ENCODE measurements at places on chromosomes 13 and 19.

DNA sequence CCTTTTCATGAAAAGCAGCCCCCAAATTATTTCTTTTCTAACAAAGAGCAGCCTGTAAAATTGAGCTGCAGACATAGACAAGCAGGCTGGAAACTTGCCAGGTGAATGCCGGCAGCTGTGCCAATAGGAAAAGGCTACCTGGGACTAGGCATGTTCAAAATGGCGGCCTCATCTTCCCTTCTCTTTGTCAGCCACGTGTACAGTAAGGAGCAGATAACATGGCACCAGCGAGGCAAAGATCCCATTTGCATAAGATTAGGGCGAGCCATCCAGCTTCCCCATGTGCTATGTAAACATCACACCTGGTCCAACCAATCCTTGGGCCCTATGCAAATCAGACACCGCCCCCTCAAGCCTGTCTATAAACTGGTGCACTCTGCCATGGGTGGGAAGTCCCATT is 31.2 kb upstream of the CACNA1A start:
- no peak for DNase-seq

DNA sequence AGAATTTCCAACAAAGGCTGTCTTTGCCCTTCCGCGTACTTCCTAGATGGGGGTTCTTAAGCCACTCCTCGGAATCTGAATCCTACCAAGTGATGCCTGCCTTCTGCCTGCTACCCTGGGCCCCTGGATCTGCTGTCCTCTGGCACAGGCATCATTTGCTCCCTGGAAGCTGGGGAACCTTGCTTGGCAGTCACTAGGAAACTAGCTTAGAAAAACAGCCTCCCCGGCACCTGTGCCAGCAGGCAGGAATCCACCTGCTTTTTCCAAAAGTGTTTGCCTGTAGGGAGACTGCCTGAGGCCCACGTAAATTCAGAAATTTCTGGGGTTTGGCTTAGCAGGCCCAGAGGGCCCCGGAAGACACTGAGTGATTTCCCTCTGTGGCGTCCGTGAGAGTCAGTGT is 442.4 kb downstream of the TSHZ3 start:
- DNase-seq = no peak

DNA sequence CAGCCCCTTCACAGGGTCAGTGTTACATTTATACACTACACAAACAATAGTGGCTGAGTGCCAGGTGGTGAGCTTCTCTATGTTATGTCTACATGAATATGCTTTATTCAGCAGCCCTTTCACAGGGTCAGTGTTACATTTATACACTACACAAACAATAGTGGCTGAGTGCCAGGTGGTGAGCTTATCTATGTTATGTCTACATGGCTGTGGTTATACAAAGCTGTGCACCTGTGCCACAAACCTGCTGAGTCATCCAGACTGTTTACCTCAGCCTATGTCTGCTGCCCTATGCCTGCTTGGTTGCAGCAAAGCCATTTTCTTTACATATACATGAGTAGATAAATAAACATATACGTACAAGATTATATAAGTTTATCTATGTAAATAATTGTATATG is 76.5 kb downstream of the ZNF726 start:
- no peak for DNase-seq

- DNase-seq = no peak
Measured at GRCh38 chr19:56097306-56097705, 23.8 kb downstream of the ZNF787 start.

DNA sequence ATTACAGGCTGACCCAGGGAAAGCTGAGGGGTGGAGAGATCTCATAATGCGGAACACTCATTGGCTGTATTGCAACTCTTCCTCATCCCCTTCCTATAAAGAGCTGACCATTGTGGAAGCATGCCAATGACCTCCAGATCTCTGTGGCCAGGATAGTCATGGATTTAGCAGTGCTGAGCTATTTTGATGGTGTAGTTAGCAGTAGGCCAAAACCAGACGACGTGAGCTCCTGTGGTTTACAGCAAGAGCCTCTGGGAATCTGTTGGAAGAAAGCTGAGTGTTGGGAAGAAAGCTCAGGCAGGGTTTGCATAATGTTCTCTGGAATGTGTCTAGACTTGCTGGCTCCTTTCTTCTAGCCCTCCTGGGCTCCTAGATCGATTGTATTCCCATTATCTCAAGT is 187.5 kb upstream of the GPC6 start:
- no peak for DNase-seq

- DNase-seq = no peak
Measured at GRCh38 chr13:111570911-111571310, 250.5 kb downstream of the TEX29 start.

- no peak for DNase-seq
Measured at GRCh38 chr13:62524061-62524460, 1108.4 kb upstream of the PCDH20 start.

DNA sequence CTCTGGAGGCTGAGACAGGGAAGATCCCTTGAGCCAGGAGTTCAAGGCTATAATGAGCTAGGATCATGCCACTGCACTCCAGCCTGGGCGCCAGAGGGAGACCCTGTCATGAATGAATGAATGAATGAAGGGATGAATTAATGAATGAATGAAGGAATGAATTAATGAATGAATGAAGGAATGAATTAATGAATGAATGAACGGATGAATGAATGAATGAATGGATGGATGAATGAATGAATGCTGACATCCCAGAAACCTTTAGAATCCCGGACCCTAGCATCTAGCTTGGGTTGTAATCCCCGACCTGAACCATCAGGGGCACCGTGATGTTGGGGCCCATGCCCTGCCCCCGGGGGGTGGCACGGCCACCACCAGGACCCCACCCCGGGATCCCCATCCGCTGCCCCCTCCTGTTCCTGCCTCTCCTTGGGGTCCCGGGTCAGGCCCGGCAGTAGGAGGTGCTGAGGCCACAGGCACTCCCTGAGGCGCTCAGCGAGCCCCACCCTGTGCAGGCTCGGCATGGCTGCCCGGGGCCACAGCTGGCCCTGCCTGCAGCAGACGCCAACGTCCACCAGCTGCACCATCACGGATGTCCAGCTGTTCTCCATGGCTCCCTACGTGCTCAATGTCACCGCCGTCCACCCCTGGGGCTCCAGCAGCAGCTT is 3.4 kb downstream of the EBI3 start:
- no peak for DNase-seq

GRCh38 chr19:1671716-1672037 is 19.3 kb upstream of the TCF3 start:
- DNase-seq = no peak

DNA sequence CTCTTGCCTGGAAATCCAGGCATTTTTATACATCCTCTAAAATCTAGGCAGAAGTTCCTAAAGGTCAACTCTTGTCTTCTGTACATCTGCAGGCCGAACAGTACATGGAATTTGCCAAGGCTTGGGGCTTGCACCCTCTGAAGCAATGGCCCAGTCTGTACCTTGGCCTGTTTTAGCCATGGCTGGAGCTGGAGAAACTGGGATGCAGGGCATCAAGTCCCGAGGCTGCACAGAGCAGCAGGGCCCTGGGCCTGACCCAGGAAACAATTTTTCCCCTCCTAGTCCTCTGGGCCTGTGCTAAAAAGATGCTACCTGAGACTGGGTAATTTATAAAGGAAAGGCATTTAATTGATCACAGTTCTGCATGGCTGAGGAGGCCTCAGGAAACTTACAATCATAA is 520.8 kb upstream of the MIR17HG start:
- no peak for DNase-seq
